Activated T-cell treated with anti-CD3 and anti-CD28 coated beads for 4 hours (primary cell): ENCODE measurements at places on chromosomes 2 and 18.

DNA sequence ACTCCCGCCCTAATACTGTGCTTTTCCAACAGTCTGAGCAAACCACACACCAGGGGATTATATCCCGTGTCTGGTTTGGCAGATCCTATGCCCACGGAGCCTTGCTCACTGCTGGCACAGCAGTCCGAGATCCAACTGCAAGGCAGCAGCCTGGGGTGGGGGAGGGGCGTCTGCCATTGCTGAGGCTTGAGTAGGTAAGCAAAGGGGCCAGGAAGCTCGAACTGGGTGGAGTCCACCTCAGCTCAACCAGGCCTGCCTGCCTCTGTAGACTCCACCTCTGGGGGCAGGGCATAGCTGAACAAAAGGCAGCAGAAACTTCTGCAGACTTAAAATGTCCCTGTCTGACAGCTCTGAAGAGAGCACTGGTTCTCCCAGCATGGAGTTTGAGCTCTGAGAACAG is 44.2 kb downstream of the LNPK start:
- DNase-seq = no peak

- DNase-seq = no peak
Observed at GRCh38 chr2:143226714-143227541, 97.7 kb downstream of the ARHGAP15 start.

DNA sequence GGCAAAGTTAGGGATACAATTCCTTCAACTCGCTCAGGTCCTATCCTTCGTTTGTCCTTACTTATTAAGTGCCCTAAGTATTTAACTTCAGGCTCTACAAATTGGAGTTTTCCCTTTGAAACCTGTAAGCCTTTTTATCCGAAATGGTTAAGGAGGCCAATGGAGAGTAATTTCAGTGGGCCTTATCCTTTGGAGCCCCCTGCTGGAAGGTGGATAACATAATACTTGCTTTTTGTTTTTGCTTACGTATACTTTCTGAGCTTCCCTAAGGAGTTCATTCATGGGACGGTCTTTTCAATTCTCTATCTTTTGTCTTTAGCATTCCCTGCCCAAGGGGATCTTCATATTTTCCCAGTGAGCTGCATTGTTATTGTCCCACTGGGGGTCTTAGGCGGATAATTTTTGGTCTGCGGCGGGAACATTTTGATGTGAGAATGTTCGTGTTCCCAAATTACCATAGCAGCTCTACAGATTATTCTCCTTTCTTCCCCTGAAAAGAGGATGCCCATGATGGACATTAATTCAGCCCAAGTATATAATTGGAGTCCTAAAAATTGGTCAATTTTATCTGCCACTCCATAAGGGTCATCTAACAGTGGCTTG is 34.4 kb upstream of the TRAPPC8 start:
- DNase-seq = no peak

DNA sequence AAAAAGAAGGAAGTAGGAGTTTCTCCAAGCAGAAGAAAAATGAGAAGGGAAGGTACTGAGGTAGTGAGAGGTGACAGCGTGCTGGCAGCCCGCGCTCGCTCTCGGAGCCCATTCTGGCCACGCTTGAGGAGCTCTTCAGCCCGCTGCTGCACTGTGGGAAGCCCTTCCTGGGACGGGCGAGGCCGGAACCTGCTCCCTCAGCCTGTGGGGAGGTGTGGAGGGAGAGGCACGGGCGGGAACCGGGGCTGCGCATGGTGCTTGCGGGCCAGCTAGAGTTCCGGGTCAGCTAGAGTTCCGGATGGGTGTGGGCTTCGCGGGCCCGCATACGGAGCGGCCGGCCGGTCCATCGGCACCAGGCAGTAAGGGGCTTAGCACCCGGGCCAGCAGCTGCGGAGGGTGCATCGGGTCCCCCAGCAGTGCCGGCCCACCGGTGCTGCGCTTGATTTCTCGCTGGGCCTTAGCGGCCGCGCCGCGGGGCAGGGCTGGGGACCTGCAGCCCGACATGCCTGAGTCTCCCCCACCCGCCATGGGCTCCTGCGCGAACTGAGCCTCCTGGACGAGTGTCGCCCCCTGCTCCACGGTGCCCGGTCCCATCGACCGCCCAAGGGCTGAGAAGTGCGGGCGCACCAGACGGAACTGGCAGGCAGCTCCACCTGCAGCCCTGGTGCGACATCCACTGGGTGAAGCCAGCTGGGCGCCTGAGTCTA is 11.1 kb upstream of the CYS1 start:
- no peak for DNase-seq

GRCh38 chr2:233349005-233349998 is 5.0 kb upstream of the DGKD start:
- no peak for DNase-seq

DNA sequence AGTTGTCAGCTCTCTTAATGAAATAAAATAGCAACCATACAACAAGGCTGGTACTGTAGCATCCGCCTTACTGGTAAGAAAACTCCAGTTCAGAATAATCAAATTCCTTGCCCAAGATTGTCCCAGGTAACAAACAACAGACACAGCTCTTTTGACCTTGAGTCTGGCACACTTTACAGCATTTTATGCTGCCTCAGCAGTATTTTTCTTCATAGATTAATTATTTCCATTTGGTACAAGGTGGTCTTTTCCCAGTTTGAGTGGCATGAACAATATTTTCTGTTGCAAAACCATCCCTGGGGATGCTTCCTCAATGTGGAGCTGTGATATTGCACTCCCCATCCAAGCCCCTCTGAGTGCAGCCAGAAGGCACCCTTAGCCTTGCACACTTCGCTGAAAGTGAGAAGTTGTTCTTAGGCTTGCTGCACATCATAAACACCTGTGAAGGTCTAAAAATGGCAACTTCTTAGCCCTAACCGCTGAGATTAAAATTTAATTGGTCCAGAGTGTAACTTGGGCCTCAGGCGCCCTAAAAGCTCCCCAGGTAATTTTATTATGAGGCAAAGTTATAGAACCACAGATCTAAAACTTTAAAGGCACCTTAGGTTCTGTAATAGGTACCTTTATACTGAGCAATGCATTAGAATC is 523.3 kb downstream of the CMPK2 start:
- no peak for DNase-seq

GRCh38 chr18:23512641-23513040 is 9.3 kb downstream of the RMC1 start:
- DNase-seq = no peak

DNA sequence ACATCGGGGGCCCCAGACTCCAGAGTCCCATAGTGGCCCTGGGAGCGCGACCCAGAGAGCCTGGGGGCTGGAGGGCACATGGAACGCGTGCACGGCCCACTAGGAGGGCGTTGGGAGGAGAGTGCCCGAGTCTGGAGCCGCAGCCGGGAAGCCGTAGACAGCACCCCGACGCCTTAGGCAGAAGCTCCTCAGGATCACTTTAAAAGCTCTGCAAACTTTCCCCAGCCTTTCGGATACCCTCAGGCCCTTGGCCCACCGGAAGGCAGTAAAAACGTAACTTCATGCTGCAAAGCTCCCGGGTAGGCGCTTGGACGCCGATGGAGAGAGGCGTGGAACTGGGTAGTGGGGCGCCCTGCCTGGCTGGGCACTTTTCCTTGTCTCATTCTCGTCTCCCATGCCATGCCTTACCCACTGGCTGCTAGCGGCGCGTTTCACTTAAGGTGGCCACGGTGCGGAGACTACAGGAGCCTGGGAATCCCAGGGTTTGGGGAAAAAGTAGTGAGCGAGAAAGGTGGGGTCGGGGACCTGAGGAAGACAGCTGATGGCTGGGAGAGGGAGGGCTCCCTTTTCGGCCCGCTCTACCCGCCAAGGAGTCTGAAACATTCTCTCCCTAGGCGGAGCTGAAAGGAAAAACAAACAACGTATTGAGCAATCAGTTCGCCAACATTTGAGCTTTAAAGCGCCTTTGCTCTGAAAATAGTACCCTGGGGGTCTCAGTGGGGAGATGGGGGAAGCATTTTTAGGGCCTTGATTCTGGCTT is 141.8 kb downstream of the MEIS1 start:
- DNase-seq = no peak

DNA sequence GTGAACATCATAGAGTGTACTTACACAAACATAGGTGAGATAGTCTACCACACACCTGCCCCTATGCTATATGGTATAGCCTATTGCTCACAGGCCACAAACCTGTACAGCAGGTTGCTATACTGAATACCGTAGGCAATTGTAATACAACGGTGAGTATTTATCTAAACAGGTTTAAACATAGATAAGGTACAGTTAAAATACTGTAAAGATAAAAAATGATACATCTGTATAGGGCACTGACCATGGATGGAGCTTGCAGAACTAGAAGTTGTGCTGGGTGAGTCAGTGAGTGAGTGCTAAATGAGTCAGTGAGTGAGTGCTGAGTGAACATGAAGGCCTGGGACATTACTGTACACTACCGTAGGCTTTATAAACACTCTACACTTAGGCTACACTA is 267.0 kb upstream of the HS6ST1 start:
- DNase-seq = no peak

- no peak for DNase-seq
Observed at GRCh38 chr2:105371810-105372209, 27.0 kb downstream of the FHL2 start.

DNA sequence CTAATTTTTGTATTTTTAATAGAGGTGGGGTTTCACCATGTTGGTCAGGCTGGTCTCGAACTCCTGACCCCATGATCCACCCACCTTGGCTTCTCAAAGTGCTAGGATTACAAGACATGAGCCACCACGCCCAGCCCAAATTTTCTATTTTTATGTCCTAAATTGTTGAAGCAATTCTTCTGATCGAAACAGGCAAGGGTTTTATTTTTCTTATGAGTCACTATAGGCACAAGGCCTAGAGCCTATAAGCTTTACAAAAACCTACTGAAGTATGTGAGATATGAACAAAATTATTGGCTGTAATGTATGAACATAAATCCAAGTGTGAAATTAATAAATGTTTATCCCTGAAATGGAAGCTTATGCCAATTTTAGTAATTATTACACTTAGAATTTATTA is 464.2 kb upstream of the NRP2 start:
- no peak for DNase-seq

GRCh38 chr2:1363367-1363766 is 49.9 kb upstream of the TPO start:
- no peak for DNase-seq

GRCh38 chr2:9779596-9780264 is 63.5 kb upstream of the TAF1B start:
- no peak for DNase-seq

DNA sequence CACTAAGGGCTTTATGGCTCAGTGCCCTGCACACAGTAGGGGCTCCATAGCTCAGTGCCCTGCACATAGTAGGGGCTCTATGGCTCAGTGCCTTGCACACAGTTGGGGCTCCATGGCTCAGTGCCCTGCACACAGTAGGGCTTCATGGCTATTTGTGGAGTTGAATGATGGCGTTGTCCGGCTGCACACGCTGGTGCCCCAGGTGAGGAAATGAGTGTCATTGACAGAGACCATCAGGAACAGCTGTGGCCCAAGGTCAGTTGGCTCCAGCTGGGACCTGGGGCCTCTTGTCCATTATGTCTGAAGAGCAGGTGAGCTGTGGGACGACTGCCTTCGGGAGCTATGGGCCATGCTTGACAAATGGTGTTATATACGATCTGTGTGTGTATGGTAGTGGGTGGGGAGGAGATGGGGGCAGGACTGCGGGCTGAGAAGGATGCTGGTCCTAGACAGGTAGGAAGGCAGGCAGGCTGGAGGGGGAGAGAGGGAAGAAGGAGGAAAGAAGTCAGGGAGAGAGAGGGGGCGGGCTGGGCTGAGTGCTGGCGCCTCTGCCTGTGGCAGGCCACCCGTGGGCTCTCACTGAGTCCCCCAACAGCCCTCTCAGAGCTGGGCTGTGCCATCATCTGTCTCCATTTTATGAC is 130.6 kb downstream of the CLIP4 start:
- DNase-seq = no peak

GRCh38 chr2:149906886-149907285 is 319.3 kb upstream of the MMADHC start:
- no peak for DNase-seq

DNA sequence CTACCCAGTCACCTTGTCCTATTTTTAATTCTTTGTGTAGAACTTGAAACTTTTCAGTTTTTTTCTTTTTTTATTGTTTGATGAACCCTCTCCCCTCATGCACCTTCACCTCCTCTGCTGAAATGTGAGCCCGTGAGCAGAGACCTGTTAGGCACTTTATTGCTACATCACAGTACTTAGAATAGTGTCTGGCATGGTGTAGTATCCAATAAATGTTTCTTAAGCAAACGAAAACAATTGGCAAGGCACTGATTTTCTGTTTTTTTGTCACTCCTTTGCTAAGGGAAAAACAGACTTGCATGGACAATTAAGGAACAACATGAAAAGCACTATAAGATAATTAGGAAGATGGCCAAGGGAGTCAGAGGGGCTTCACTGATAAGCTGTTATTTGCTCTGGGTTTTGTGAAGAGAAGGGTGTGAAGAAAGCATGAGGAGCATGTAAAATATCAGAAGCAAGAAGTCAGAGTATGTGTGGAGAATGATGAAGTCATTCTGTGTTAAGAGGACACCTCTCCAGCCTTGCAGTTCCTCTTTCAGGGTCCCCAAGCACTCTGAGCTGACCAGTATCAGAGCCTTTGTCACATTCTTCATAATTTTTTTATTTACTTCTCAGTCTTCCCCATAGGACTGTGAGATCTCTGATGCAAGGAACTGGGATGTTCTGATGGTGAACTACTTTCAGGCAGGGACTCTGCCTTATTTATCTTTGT is 99.7 kb upstream of the CAVIN2 start:
- DNase-seq = no peak

DNA sequence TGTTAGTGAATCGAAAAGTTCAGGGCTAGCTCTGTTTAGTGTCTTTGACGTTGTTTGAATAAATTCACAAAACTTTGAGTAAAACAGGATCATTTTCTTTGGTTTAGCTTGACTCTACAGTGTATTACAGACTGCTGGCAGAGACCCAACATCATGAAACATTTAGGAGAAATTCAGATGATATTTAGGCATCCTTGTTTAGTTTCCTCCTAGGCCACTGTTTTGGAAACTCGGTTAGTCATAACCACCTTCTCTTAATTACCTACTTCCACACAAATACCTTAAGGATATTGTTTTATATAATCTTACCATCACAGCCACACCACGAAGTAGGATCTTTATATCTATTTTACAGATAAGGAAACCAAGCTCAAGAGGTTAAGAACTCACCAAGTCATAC is 7.8 kb downstream of the LIMS1 start:
- DNase-seq = no peak

- no peak for DNase-seq
Observed at GRCh38 chr2:45043174-45043573, 33.9 kb upstream of the SIX2 start.

GRCh38 chr2:30239986-30240752 is 8.8 kb downstream of the LBH start:
- no peak for DNase-seq

DNA sequence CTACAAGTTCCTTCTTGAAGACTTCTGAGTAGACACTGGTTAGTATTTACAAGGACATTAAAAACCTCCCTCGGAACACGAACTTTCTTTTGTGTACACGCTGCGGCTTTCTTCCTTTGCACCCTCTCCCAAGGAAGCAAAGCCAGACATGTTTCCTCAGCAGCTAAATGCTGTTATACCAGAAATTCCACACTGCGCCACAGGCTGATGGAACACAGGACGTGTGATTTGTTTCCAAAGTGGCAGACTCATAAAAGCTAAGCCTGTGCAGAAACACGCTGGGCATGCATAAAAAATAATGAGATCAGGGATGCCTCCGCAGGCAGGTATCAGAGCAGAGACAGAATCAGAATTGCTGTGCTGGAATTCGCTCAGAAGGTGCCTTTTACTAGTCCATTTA is 73.0 kb upstream of the RGPD5 start:
- no peak for DNase-seq
